ENCODE measurements at places on chromosomes 5 and 9.

DNA sequence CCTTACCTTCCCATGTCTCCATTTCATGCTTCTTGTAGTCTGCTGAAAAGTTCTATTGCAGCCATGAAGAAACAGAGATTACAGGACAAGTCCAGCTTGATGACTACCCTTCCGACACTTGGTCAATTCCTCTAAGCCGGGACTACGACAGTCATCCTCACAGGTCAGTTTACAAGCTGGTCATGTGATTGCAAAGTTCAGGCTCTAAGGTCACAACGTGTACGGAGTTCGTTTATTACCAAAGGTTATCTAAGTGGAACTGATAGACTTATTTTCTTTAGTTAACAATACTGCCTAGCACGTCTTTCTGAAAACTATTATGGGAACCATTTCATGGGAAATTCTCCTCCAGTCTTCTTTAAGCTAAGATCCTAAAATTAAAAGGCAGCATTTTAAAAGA is 88.5 kb upstream of the NR5A1 start:
- no peak for DNase-seq

DNA sequence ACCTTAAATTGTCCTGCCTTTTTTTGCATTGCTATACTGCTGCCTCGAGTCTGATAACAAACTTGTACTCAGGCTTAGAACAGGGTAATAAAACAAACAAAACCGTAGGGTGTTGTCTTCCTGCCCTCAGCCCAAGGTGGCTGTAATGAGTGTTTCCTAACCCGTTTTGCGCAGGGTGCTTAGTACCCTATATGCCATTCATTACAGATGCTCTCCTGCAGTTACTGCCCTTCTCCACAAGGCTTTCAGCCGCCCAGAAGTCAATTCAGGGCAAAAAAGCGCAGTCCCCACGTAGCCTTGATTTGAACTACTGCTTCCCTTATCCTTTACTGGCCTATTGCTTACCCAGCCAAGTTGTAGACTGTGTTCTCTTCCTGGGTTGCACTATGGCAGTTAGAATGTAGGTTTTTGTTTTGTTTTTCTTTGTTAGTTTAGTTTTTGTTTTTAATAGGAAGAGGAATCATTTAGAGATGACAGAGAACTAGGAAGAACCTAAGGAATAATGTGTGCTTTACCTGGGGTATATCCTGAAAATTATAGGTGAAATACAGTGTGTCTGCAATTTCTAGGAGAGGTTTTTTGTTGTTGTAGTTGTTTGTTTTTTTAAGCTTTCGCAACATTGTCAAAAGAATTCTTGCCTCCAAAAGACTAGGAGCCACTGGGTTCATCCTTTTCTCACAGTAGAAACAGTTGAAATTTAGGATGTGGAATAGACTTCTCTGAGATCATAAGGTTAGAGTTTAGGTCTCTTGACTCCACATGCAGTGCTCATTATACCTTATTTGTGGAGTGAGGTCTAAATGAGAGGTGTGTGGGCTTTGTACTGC is 1.3 kb downstream of the HMGXB3 start:
- DNase-seq, result no peak

GRCh38 chr5:61200582-61201155 is 38.4 kb upstream of the SMIM15 start:
- no peak for DNase-seq

DNA sequence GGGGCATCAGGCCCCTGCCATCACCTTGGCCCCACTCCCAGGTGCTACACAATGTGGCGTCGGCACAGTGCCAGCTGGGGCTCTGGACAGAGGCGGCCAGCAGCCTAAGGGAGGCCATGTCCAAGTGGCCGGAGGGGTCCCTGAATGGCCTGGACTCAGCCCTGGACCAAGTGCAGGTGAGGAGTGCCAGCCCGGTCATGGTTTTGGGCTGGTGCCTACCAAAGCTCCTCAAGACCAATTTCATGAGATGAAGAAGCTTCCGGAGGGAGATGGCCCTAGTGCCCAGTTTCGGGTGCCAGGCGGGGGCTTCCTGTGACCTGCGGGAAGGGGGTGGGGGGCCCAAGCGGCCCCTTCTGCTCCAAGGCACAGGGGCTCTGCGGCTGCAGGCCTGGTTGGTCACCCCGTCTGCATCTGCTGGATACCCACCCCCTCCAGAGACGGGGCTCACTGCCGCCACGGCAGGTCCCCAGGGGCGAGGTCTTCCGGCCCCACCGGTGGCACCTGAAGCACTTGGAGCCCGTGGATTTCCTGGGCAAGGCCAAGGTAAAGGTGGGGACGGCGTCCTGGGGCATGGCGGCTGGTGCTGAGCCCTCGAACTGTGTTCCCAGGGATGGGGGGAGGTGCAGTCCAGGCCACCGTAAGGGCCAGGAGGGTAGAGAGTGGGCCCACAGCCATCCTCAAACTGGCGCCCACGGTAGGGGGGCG is 5.8 kb downstream of the NOXA1 start:
- DNase-seq, result no peak

DNA sequence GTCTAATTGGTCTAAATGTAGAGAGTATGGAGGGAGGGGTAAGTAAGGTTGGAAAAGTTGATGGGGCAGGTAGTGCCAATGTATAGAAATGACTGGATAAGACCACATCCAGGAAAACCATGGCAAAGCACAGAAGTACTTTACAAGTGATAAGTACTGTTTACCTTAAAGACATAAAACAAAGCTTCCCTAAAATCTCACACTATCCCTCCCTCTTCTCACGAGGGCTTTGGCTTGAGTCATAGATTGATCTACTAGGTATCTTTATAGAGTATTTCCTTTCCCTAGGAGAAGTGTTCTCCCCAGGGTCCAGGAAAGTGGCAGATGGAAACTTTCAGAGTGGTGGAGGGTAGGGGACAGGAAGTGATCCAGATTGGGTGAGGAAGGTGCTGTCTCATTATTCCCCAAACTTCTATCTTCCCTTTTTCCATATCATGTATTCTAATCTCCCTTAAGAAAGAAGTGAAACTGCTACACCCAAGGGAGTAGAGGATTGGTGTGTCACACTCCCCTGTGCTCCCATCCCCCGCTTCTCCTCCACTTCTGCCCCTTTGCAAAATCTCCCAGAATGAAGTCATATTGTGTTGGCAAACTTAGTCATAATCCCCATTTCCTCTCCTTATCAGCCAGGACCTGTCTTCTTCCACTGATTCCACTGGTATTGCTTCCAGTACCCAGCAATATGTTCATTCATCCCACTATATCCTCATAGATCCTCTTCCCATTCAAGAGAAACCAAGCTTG is 14.6 kb downstream of the IL33 start:
- no peak for DNase-seq

DNA sequence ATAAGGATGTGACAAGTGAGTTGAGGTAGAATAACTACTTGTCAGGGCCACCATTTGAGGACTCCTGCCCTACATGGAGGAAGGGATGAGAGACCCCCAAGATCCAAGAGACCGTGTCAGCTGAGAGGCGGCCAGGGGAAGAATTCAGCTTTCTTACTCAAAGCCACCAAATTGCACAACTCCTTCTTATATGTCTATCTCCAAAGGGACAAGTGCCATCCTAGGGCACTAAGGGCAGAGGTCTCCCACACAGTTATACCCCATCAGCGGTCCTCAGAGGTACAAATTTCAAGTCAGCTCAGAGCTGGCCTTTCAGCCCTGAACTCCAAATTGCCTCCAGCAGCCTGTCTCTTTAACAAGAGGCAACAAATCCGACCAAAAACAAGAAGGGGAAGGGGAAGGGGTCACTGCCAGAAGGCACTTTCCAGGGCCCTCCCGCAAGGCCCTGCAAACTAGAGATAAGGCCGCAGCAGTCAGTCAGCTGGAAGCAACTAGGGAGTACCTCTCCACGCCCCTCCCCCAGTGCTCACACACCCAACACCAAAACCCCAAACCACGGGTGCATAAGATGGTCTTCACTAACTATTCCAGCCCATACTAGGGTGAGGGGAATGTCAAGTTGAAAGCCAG is 6.1 kb upstream of the STOML2 start:
- DNase-seq, result no peak

DNA sequence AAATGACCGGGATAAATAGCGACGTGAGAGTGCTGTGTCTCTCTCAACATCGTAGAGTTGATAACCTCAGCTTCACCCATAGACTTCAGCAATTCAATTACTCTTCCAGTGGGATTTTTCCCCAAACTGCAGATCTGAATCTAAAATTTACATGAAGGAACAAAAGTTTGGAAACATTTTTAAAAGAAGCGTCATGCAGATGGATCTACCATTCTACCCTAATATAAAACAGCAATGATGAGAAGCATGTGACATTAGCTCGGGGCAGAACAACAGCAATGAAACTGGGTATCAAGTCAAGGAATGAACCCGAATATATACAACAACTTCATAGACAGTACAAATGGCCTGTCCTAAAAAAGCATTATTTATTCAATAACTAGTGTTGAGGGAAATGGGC is 18.8 kb downstream of the GLT6D1 start:
- no peak for DNase-seq

DNA sequence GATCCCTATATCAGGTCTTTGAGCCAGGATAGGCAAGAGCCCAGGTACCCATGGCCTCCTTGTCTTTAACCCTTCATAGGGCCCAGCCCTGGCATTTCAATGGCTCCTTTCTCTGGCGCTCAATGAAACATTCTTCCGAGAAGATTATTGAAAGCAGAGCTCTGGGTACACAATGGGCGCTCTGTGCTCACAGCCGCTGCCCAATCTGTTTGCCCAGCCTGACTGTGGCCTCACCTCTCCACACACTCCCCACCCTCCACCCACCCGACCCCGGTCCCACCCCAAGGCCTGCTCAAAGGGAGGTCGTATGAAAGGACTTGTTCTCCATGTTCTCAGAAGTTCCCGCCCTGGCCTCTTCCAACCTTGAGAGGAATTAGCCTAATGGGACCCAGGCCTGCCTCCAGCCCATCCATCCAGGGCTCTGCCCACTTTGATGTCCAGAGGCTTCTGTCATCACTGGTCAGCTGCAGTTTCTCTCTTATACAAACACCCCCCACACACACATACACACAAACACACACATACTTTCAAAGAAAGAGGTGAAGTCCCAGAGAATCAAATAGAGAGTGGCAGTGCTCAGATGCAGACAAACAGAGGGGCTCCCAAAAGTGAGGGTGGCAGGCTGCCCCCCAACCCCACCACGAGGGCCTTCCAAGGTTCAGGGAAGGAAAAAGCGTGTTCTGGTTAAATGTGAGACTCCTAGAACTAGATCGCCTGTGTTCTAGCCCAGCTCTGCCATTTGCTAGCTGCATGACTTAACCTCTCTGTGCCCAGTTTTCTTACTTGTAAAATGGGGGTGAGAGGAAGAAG is 5.1 kb upstream of the ARSI start:
- no peak for DNase-seq

- DNase-seq, result no peak
These were observed 402 bp downstream of the BRD8 start for GRCh38 chr5:138177941-138178515.

- DNase-seq, result no peak
These were observed 107.0 kb upstream of the NUDT12 start for GRCh38 chr5:103669615-103670014.

DNA sequence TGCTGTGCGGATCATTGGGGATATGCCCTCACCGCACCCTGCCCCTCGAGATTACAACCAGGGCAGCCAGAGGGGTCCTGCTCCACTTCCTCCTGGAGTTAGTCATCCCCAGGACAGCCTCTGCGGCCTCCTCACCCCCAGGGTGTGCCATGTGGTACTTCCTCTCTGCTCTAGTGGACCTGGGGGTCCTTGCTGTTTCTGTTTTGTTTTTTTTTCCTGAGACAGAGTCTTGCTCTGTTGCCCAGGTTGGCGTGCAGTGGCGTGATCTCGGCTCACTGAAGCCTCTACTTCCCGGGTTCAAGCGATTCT is 5.2 kb upstream of the FCN1 start:
- DNase-seq, result no peak

GRCh38 chr5:68456756-68457217 is 241.2 kb downstream of the PIK3R1 start:
- no peak for DNase-seq

DNA sequence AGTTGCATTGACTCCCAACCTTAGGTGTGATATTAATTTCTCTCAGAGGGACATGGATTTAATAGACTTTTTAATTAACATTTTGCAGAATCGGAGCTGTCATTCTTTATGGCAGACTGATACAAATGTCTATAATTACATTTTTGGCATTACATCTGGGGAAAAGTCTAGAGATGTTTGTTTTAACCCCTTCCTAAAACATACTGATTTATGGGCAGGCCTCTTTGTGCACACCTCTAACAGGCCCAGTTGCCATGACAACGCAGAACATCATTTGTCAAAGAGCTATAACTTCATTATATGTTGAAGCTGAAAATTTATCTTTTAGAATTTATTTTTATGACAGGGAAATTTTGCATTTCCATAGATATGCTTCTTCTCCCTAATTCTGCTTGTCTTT is 158.5 kb downstream of the NTRK2 start:
- no peak for DNase-seq

DNA sequence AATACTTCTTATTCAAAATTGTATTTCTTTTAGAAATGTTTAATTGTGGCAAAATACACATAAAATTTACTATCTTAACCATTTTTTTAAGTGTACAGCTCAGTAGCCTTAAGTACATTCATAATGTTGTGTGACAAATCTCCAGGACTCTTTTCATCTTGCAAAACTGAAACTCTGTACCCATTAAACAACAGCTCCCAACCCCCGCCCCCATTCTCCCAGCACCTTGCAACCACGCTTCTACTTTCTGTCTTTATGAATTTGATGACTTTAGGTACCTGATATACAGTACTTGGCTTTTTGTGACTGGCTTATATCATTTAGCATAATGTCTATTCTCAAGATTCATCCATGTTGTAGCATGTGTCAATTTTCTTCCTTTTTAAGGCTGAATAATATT is 2.8 kb upstream of the IL5 start:
- no peak for DNase-seq

- DNase-seq, result no peak
These were observed 264.4 kb upstream of the MSX2 start for GRCh38 chr5:174459832-174460448.

DNA sequence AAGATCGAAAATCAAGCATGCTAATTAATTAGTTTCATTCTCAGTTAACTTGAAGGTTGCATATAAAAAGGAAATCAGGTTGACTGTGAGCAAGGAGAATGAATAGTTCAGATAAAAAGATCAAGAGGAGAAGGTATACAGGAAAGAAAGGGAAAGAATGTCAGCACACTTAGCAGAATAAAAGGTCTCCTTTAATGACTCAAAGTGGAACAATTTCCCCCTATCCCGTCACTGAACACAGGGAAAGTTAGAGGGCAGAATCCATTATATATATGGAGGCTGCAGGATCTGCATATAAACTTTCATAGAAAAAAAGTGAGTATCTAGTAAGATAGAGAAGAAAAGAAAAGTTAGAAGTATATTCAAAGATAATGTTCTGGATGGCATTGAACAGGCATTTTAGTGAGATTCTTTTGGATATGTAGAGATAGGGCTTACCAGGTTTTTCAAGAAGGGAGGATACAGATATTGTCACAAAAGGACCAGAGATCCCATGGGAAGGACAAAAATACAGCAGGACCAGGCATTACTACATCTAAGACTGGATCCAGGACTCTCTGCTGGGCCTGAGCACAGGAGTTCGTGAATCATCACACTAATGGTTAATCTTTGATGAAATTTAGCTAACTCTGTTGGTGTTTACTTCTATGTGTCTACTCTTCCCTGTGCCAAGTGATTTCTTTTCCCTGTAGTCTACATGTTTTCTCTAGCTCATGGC is 988.2 kb upstream of the ARRDC3 start:
- DNase-seq, result no peak

Measured in renal cortex interstitium (tissue), 15 donors.